ENCODE measurements at places on chromosomes 5 and 9.

GRCh38 chr9:109708451-109708945 is 71.5 kb upstream of the PALM2AKAP2 start:
- no peak for DNase-seq

GRCh38 chr9:18666348-18666747 is 192.4 kb downstream of the ADAMTSL1 start:
- DNase-seq: no peak

DNA sequence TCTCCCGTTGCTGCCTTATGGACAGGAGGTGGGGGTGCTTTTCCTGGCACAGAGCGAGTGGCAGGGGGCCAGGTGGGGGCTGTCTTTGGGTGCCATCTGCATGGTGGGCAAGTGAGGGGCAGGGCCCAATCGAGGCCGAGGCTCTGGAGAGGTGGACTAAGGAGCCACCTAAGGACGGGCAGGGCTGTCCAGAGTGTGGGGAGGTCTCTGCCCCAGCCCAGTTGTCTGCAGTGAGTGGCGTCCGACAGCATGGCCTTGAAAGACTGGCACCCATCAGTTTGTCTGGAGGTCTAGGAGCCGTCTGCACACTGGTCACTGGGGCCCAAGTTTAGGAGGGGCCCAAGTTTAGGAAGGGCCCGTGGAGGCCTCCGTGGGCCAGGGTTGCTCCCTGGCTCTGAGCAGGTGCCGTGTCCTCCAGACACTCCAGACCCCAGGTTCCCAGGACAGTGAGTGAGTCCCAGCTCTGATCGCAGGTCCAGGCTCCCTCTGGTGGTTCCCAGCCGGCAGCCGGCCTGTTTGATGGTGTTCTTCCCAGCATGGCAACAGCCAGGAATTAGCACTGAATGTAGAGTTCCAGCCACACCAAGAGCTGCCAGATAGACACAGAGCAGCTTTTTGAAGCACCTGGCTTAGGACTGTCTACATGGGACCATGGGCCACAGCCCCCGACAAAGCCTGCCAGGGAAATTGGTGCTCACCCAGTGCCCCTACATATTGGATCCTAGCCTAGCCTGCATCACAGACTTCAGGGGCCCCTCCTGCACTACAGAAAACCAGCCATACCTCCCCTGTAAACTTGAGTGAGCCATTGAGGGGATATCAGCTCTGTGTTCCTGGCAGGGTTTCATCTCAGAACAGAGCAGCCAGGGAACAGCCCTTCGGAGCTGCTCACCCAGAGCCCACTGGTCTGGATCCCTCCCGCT is 120.9 kb downstream of the WNK2 start:
- DNase-seq: peak; percentile 45

DNA sequence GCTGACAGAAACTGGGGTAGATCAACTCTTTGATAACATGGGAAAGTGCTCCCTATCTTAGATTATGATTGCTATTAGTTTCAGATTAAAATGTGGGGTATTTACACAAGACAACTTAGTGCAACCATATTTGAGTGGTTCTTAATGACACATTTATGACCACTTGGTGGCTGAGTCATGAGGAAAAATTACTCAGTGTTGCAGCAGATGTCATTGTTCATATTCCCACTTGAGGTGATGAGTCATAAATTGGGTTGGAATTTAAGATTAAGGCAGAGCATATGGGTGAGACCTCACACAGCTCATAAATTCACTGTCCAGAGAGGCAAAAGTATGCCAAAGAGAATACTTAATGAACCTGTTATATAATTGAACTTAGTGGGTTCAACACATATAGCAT is 408.3 kb downstream of the DMRT2 start:
- DNase-seq: peak; percentile 55

GRCh38 chr9:124375726-124376125 is 39.5 kb downstream of the PSMB7 start:
- no peak for DNase-seq

- no peak for DNase-seq
Observed at GRCh38 chr5:79716839-79717238, 27.2 kb downstream of the CMYA5 start.

GRCh38 chr5:43017428-43017815 is 22.7 kb downstream of the ANXA2R start:
- DNase-seq: peak; percentile 67

- no peak for DNase-seq
Observed at GRCh38 chr5:110056580-110057114, 366.9 kb downstream of the MAN2A1 start.

GRCh38 chr5:134289509-134290113 is 63.7 kb upstream of the PPP2CA start:
- DNase-seq: peak; percentile 84

DNA sequence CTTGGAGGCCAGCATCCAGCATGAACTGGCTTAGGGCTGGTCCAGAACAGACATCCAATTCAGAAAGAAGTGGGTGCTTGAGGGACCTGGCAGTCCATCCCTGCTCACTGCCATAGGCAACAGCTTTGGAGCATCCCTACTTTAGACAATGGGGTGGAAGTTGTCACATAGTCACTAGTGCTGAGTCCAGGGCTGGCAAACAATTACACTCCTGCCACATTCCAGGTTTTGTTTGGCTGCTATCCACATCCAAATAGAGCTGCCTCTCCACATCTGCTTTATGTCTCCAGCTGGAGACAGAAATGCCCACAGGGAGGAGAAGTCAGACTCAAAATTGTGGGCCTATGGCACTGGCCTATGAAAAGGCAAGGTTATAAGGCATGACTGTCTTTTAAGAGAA is 7.0 kb downstream of the FSTL4 start:
- DNase-seq: no peak

GRCh38 chr5:111017731-111018130 is 53.8 kb upstream of the TSLP start:
- no peak for DNase-seq

DNA sequence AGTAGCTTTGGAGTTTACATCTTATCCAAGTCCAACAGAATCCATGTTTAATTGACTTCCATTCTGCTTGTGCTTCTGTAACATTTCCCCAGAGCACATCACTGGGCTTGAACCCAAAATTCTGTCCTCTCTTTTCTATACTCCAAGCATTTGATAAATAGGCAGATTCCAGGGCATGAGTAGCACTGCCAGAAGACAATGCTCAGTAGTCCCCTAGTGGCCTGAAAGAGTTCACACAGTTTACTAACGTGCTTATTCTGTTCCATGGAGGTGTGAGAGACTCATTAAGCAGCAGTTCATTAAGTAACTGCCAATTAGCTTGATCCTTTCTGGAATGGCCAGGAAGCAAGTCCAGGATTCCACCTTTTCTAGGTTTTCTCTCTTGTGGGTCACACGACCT is 9.4 kb upstream of the GABRA6 start:
- peak; percentile 50 for DNase-seq

GRCh38 chr9:129149442-129149841 is 28.6 kb downstream of the IER5L start:
- DNase-seq: no peak

DNA sequence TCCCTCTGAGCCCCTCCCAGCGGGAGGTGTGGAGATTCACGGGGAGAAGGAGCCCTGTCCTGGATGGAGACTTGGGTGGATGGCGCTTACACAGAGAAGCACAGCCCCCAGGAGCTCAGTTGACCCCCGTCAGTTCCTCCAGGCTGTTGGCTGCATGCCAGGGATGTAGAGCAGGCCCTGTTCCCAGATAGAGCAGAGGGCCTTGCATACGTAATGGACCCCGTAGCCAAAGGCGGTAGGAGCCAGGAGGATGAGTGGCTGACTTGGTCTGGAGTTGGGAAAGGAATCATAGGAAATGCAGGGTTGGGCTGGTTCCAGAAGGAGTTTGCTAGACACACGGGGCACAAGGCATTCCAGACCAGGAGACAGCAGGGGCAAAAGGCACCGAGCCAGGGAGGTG is 2.5 kb downstream of the PMPCA start:
- DNase-seq: no peak

DNA sequence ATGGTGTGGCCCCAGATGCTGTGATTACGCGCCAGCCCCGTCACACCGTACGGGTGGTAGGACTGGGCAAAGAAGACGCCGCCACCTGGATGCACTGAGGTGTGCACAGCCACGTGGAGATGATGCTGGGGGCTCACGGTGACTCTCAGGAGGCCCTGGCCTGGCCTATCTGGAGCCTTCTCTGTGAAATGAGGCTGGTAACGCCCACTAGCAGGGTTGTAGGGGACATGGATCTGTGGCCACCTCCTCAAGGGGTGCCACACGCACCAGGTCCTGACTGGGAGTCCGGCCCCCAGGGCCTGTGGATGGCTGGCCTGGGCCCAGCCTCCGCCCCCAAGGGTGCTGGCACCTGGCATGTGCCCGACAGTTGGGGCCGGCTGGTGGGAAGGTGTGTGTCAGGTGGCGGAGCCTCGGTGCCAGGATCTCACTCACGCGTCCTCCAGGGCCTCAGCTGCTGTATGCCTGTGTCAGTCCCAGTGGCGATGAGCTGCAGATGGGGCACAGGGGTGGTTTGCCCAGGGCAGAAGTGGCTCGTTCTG is 32.4 kb downstream of the NEK6 start:
- no peak for DNase-seq

GRCh38 chr5:873328-873727 is 19.3 kb downstream of the BRD9 start:
- no peak for DNase-seq

DNA sequence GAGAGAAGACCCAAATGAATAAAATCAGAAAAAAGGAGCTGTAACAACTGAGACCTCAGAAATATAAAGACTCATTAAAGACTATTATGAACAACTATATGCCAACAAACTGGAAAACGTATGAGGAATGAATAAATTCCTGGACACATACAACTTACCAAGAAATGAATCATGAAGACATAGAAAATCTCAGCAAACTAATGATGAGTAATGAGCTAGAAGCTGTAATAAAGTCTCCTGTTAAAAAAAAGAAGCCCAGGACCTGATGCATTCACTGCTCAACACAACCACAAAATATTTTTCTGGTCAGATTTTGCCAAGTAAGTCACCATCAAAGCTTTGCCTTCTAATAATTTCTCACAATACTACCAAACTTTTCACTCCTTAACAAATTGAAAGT is 666.7 kb downstream of the LRRC70 start:
- no peak for DNase-seq

DNA sequence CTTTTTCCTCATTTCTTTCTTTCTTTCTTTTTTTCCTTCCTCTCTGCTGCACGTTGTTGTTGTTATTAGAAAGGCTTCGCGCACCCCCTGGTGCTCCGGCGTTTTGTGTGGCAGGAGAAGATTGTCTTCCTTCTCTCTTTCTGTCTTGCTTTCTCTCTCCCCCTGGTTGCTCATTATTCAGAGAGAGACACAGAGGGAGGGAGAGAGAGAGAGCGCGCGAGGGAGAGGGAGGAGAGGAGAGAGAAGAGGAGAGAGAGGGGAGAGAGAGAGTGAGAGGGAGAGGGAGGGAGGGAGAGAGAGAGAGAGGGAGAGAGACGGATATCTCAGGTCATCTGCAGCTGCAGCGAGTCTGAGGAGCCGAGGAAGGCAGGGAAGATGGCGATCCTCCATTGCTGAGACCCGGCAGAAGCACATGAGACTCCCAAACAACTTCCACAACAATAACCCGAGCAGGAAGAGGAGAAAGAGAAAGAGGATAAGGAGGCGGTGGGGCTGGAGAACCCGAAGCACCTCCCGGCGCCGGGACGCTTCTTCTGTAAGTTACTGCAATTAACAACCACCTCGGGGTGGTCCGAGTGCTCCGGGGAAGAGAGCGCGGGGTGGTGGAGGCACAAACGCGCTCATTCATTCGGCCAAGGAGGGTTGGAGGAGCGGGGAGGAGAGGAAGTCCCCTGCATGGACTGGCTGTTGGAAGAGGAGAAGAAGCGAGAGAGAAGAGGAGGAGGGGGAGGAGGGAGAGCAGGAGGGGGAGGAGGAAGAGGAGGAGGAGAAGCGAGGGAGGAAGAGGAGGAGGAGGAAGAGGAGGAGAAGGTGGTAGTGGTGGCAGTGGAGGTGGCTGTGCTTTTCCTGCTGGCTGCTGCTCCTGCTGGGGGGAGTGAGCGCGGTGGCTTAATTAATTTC is at the start of gene ZNF462:
TSS of gene ZNF462 (plus strand) at position 346 of the 900 bp plus-strand sequence. CDS start 60,218 bp downstream, outside the sequence.
- peak; percentile 74 for DNase-seq

GRCh38 chr9:124859803-124860581 is 1.8 kb downstream of the RPL35 start:
- DNase-seq: no peak

DNA sequence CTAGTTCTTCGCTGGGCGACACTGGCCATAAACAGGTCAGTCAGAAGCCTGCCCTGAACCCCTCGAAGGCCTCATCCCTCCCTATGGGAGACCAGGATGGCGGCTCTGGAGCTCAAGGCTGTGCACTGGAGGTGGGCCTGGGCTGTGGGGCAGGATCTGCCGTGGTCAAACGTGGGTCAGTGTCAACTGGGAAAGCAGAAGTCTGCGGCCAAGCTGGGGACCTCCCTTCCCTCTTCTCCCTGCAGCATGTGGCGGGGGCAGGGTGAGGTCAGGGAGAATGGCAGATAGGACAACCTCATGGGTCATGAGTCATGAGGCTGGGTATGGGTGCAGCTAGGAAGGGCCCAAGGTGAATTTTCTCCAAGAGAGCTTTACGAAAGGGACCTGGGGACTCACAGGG is 132.9 kb downstream of the RXRA start:
- peak; percentile 57 for DNase-seq

DNA sequence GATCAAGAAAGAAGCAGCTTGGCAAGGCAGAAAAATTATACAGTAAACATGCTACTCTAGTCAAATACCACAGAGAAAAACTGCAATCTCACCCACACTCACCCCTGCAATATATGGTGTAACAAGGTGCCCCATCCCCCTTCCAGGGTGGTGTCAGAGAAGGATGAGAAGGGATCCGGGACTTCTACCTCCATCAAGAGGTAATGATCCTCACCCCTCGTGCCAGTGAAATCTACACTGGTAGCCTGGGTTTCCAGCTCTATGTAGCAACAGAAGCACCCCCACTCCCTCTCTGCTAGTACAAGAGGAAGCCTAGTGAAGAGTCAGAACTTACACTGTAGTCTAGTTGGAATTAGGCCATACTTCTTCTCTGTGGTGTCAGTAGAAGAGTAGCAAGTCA is 18.9 kb downstream of the SLCO4C1 start:
- DNase-seq: no peak

DNA sequence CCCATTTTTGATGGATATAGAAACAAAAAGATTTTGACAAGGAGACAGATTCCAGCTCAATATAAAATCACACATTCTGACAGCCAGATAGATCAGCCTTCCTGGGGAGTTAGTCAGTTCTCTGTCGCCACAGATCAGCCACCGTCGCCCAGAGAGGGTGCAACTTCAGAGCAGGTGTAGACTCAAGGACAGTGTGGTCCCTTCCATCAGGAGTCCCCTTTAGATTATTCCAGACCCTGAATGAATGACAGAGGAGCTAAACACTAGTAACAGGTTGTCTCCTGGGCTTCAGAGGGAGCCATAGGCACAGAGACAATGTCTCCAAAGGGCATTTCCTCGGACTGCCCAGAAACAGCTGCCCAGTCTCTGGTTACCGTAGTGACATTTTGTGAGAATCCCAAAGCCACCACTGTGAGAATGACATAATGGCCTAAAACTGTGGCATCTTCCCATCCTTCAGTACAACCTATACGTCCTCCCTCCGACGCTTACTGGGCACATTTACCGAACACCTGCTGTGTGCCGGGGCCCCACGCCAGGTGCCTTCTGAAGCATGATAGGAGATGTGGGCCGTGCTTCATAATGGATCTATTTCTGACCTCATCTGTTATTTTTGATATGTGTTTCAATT is 47.4 kb upstream of the SLC2A8 start:
- DNase-seq: no peak

GRCh38 chr5:139684350-139684880 is 36.3 kb downstream of the CXXC5 start:
- no peak for DNase-seq

GRCh38 chr5:27612161-27612560 is 573.8 kb upstream of the CDH9 start:
- no peak for DNase-seq
